ENCODE measurements at places on chromosomes 3 and 15.
A peak's percentile ranks its signal among the peaks of the same experiment; 100 is the strongest.

- H3K36me3 ChIP-seq = no peaks in the 10 kb centered on the region
- H3K27me3 ChIP-seq = peaks cover 58% of the 10 kb centered on the region
- peaks cover 21% of the 10 kb centered on the region for H3K4me1 ChIP-seq
- H3K27ac ChIP-seq = no peak overlapping the region
- peak overlapping the region; percentile 22 for H3K4me3 ChIP-seq
Observed at GRCh38 chr15:41501931-41502794, 8.5 kb downstream of the ITPKA start.

DNA sequence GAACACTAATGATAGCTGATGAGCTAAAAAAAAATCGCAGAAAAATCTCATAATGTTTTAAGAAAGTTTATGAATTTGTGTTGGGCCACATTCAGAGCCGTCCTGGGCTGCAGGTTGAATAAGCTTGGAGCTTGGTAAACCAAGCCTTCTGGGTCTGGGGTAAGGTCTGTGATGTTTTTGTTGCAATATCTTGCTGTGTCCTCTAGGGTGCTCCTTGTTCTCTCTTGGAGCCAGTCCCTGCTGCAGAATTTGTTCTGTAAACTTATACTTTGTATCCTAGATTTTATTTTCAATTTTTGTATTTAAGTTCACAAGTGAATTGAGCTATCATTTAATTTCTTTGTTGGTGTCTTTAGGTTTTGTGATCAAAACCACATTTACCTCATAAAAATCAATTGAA, 143.7 kb downstream of the NR1D2 start:
- no peaks in the 10 kb centered on the region for H3K4me1 ChIP-seq
- no peak for DNase-seq
- H3K27ac ChIP-seq = no peak overlapping the region
- H3K27me3 ChIP-seq = no peaks in the 10 kb centered on the region

DNA sequence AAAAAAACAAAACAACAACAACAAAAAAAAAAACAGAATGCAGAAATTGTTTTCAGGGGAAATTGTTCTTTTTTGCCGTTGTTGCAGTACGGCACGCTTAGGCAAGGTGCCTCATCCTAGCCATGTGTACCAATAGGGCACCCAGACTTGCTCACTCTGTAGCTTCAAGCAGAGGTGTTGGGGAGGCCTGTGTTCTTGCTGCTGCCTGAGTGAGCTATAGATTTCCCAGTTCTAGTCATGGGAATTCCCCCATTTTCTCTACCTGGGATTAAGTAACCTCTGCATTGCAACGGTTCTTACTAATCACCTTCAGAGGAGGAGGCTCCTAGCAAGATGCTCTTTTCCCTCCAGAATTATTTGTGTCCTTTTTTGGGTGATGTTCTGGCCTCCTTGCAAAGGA, 12.9 kb upstream of the PARL start:
- no peaks in the 10 kb centered on the region for H3K4me1 ChIP-seq
- no peaks in the 10 kb centered on the region for H3K27me3 ChIP-seq
- H3K27ac ChIP-seq = no peak overlapping the region
- H3K36me3 ChIP-seq = no peaks in the 10 kb centered on the region
- DNase-seq = no peak

- H3K27ac ChIP-seq = no peak overlapping the region
- H3K4me3 ChIP-seq = no peak overlapping the region
- DNase-seq = no peak
- no peaks in the 10 kb centered on the region for H3K36me3 ChIP-seq
- peaks cover 7% of the 10 kb centered on the region for H3K4me1 ChIP-seq
Observed at GRCh38 chr15:88450125-88450798, 16.9 kb downstream of the MRPL46 start.

DNA sequence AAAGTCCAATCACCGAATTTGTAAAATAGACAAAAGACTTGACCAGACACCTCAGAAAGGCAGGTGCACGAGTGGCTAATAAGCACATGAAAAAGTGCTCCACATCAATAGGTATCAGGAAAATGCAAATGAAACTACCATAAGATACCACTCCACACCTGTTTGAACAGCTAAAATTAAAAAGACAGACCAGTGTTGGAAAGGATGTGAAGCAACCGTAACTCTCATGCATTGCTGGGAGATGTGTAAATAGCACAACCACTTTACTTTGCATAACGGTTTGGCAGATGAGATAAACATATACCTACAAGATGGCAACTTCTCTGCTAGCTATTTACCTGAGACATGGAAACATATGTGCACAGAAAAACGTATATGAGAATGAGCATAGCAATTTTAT, 56.9 kb downstream of the CADPS start:
- H3K4me1 ChIP-seq = no peaks in the 10 kb centered on the region
- H3K27me3 ChIP-seq = no peaks in the 10 kb centered on the region
- DNase-seq = no peak

DNA sequence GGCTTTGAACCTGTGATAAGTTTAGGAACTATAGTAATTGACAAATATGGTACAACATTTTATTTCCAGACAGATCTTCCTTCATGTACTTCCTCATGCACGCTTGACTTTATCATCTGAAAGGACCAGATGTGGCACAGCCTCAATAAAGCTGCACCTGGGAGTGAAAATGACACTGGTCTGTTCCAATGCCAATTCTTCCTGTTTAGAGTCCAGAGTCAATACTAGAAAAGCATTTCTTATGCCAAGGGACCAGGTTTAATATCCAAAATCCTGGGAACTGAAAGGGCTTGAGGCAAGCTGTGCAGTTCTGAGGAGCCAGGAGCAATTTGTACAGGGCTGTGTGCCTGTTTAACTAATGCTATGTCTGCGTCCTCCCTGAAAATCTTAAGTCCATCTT, 15.3 kb downstream of the DPH6 start:
- H3K27me3 ChIP-seq = no peaks in the 10 kb centered on the region
- H3K36me3 ChIP-seq = peaks cover 5% of the 10 kb centered on the region
- H3K4me3 ChIP-seq = no peak overlapping the region
- no peak for DNase-seq

GRCh38 chr15:97836003-97836402, 124.5 kb upstream of the ARRDC4 start:
- H3K4me3 ChIP-seq = no peak overlapping the region
- no peak overlapping the region for H3K27ac ChIP-seq
- no peaks in the 10 kb centered on the region for H3K27me3 ChIP-seq
- no peak for DNase-seq
- no peaks in the 10 kb centered on the region for H3K36me3 ChIP-seq
- H3K4me1 ChIP-seq = no peaks in the 10 kb centered on the region

GRCh38 chr15:60760646-60761504, 281.9 kb upstream of the ICE2 start:
- H3K36me3 ChIP-seq = no peaks in the 10 kb centered on the region
- no peak overlapping the region for H3K4me3 ChIP-seq
- H3K27me3 ChIP-seq = no peaks in the 10 kb centered on the region
- H3K4me1 ChIP-seq = no peaks in the 10 kb centered on the region
- H3K27ac ChIP-seq = no peak overlapping the region

DNA sequence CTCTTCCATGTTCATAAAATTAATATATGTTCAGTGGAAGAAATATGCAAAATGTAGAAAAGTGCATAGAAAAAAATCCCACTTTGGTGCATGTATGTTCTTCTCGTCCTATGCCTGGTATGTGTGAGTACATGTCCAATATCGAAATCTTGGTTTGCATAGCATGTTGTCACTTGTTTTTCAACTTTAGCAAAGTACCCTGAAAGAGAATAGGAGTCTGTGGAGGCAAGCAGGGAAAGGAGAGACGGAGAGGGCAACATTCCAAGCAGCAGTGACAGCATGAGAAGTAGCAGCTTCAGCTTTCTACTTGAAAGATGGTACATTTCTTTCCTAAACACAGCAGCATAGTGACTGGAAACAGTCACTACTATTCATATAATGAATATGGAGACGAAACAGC, 56.8 kb upstream of the CACNA2D3 start:
- no peak for DNase-seq
- no peaks in the 10 kb centered on the region for H3K4me1 ChIP-seq
- no peaks in the 10 kb centered on the region for H3K36me3 ChIP-seq
- H3K27ac ChIP-seq = no peak overlapping the region

GRCh38 chr3:8864402-8865350, 95.3 kb upstream of the OXTR start:
- H3K27me3 ChIP-seq = no peaks in the 10 kb centered on the region
- no peaks in the 10 kb centered on the region for H3K4me1 ChIP-seq
- H3K4me3 ChIP-seq = no peak overlapping the region
- H3K27ac ChIP-seq = no peak overlapping the region
- H3K36me3 ChIP-seq = no peaks in the 10 kb centered on the region
- no peak for DNase-seq

DNA sequence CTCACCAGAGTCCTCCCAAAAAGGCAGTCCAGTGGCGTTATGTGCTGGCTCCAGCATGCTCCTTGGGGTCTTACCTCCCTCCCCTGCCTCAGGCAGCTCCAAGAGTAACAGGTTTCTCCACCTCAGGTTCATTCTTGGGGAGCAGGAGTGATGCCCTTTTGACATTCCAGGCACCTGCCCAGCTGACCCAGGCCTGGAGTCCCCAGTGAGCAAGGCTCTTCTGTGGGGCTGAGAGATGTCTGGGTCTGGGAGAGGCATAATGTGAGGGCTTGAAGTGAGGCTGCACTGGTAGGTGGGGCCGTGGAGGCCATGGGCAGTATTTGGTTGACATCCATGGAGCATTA, 15.3 kb downstream of the PXYLP1 start:
- H3K27me3 ChIP-seq = no peaks in the 10 kb centered on the region
- no peak for DNase-seq
